Effector memory CD4-positive, alpha-beta T cell (primary cell): ENCODE measurements at places on chromosomes 6 and 20.

GRCh38 chr6:4162370-4162769, 27.0 kb upstream of the ECI2 start:
- no peak for DNase-seq

DNA sequence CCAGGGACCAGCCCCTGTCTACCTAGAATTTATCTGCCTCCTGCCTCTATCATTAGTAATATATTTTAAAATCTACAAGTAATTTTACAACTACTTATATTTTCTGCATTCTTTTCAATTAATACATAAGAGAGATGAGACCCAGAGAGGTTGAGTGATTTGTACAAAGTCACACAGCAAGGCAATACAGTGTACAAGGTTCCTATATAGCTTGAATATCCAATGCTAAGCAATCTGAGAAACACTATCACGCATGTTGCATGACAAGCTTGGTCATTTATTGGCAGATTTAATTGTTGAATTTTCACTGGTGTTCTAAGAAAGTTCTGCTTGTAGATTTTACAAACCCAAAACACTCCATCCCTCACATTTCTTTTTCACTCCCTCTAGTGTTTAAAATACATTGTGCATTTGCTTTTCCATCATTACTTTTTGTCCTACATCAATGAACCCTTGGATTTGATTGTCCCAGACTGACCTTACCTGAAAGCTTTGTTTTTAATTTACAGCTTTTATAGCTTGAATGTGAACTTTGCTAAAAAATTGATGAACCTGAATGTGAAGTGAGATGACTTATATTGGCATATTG, 520.9 kb upstream of the CITED2 start:
- DNase-seq, result no peak

GRCh38 chr6:92538275-92538674, 881.1 kb downstream of the EPHA7 start:
- no peak for DNase-seq

DNA sequence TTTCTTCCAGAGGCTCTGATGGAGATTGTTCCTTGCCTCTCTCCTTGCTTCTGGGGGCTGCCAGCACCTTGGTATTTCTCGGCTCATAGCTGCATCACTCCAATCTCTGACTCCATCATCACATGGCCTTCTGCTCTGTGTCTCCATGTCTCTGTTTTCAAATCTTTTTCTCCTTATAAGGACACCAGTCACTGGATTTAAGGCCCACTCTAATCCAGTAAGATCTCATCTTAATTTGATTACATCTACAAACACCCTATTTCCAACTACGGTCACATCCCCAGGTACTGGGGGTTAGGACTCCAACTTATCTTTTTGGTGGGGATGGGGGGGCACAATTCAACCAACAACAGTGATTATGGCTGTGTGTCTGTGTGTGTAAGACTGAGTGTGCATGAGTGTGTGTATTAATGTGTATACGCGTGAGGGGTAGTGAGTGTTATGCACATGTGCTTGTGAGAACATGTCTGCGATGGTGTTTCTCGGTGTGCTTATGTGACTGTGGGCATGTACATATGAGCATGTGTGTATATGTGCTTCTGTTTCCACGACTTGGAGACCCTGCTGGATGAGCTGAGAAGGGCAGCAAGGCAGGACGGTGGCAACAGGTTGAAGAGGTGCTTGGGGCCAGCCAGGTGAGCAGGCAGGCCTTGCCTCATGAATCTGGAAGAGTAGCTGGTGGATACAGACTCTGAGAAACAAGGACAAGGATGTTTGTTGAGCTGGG, 130.5 kb downstream of the MRPL14 start:
- DNase-seq, result no peak

DNA sequence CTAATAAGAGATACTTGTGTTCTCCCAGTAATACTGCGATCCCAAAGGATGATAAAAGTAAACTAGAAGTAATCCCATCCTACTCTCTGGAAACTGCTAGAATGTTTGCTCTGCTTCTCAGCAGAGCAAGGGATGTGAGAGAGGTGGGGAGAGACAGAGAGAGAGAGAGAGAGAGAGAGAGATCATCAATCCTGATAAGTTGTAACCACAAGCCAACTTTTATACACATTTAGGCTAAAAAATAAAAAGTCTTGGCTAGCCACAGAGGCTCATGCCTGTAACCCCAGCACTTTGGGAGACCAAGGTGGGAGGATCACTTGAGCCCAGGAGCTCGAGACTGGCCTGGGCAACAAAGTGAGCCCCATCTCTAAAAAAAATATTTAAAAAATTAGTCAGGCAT, 16.0 kb upstream of the TRIM38 start:
- DNase-seq, result no peak

GRCh38 chr6:33112148-33112547, 36.4 kb downstream of the HLA-DPB1 start:
- no peak for DNase-seq

DNA sequence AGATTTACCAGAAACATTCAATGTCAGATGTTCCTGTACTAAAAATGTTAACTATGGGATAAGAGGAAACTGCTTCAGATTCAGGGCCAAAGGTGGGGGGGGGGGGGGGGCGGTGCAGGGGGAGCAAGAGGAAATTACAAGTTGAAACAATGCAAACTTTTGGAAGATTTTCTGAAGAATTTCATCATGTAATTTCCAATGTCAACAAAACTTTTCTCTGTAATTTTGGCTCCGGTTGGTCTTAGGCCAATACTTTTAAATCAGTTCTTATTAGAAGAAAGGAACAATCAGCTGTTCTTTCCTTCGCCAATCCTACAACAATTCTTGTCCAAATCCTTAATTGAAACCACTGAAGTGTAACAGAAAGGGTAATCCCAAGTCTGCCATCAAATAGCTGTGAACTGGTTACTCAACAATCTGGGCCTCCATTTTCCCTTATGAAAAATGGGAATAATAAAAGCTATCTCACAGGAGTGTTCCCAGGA, 13.1 kb downstream of the UQCC1 start:
- DNase-seq, result no peak

DNA sequence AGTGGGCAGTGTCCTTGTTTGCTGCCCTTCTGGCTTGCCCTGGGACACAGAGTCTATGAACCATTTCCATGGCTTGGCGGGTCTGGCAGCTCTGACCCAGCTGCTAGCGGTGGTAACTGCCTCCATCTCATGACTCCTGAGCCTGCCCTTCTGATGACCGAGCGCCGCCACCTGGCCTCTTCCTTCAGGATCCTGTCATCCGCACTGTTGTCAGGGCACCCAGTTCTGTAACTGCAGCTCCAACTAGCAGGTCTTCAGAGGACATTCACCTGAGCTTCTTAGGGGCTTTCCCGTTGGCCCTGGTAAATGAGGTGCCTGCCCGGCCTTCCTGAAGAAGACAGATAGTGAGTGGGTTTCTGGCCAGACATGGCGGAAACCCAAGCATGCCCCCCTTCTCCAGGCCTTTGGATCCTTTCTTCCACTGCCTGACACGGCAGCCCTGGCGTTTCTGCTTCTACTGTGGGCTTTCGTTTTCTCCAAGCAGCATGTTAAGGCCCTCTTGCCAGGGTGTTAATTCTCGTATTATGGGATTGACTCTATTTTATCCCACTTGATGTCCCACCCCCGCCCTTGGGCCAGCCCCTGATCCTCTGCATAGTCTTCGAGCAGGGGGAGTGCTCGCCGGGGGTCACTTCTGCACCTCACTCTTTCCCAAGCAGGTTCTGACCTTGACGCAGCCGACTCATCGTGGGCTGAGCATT, 24.7 kb downstream of the PACSIN1 start:
- no peak for DNase-seq
